T-helper 1 cell (primary cell): ENCODE measurements at places on chromosomes 13 and 19.

DNA sequence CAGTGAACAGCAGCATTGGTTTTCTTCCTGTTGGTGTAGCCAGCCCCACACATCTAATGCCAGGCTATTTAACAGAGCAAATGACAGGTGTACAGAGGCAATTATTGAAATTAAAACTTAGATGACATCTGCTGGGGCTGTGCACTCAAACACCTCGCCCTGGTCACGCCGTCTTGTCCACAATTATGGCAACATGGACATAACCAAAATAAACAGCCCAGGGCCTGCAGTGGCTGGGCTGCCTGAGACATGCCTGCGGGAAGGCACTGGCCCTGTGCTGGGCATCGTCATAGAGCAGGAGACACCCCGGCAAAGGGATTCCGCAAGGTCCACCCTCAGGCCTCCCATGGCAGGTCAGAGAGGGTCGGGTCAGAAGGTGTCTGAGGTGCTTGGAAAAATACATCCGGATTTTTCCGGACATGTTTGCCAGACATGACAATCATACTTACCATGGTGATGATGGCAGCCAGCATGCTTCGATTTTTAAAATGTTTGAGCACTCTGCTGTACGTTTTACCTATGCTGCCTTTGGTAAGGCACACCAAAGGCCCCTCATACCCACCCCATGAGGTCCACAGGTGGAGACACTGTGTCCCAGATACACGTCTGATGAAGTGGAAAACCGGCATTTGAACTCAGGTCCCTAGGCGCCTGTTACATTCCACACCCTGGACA is 47.8 kb downstream of the TSHZ3 start:
- no peak for DNase-seq

GRCh38 chr19:4987256-4987655 is 18.3 kb downstream of the KDM4B start:
- DNase-seq: no peak

GRCh38 chr19:49149652-49150105 is 5.5 kb downstream of the HRC start:
- DNase-seq: no peak

DNA sequence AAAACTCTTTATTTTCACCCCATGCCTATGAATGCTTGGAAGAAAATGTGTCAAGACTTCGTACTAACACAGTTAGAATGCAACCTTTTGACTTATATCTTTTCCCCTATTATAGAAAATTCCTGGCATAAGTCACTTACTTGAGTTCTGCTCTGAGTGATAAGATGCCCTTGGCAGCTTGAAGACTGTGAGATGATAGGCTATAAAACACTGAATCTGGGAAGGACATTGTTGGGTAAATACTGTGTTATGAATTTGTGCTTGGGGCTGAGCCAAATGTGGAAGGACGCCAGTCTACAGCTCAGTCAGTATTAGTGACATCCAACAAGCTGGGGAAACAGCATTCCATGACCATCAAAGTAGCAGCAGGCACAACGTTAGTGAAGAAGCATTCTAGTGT is 368.0 kb upstream of the SGCG start:
- no peak for DNase-seq

DNA sequence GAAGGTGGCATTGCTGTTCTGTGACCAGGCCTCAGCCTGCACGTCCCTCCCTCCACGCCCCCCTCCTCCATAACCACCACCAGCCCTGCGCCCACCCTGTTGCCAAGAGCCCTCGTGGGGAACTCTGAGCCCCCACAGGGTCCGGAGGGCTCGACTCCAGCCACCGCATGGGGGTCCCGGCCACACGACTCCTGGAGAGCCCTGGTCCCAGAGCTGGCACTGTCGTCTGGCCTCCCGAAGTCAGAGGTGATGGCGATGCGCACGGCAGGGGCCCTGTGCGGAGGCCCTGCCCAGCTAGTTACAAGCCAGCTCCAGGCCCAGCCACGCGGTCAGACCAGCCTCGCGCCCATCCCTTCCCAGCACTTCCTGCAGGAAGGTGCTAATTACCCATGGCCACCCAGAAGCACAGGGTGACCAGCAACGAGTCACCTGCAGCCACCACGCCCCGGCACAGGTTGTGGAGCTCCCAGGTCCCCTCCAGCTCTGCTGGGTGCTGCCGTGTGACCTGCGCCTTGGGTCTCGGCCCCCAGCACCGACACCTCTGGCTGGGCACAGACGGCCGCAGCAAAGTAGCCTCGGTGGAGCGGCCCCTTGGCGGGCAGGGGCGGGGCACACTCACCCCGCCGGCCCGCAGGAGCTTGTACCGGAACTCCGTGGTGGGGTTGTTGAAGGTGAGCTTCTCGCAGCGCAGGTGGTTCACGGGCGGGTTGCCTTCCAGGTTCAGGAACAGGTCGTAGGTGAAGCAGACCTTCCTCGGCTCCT is 49.6 kb downstream of the MLLT1 start:
- DNase-seq: no peak

GRCh38 chr19:49862391-49863253 is 4.8 kb downstream of the PNKP start:
- no peak for DNase-seq

DNA sequence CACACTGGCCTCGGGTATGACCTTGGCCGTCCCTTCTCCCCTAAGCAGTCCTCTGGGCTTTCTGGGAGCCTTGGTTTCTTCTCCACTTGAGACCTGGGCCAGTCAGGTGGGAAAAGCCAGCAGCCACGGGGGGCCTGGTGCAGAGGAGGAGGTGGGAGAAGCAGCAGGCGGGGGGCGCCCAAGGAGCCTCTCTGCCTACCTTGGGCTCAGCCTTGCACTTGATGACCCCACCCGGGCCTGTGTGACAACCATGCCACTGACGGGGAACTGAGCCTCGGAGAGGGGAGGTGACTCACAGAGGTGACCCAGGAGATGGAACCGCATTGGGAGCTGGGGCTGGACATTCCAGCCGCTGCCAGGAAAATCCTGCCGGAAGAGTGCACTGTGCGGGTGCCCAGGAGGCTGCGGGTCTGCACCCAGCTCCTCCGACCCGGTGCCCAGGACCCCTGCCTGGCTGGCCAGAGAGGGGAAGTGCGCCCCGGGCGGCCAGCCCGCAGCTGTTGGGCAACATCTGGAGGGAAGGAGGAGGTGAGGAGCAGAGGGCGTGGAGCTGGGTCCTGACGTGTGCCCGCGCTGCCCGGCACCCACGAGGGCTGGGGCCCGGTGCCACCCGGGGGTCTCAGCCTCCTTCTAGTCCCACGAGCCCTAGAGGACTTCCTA is 23.4 kb upstream of the SLC7A10 start:
- DNase-seq: no peak

DNA sequence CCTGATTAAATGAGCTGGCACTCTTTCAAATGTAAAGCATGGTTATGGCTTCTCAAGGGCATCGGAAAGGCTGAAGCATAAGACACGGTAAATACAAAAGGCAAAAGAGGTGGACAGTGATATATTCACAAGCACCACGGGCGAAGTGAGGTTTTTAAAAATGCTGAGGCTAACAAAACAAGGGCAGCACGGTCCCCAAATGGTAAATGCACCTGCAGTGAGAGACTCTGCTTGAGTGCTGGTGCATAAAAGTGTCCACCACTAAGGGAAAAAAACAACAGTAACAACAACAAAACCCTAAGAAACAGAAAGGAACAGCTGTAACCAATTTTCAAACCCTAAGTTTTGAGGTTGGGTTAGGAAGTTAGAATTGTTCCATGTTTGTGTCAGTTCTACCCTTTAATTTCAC is 234.9 kb downstream of the PCDH9 start:
- DNase-seq: no peak

- DNase-seq: no peak
Observed at GRCh38 chr19:56108447-56109195, 12.5 kb downstream of the ZNF787 start.

GRCh38 chr13:99022941-99023340 is 45.1 kb upstream of the DOCK9 start:
- no peak for DNase-seq

GRCh38 chr19:31257426-31258130 is 91.7 kb downstream of the TSHZ3 start:
- no peak for DNase-seq

- DNase-seq: no peak
Observed at GRCh38 chr13:97526556-97526955, 92.6 kb downstream of the RAP2A start.

- peak; percentile 91 for DNase-seq
Observed at GRCh38 chr19:36054733-36055686, at the start of gene WDR62. Gene WDR62, plus strand, starts transcription at chr19:36054897. Its CDS starts 75 bp downstream, at chr19:36054972.

- no peak for DNase-seq
Observed at GRCh38 chr13:74561155-74561554, 427.0 kb upstream of the KLF12 start.
